ENCODE measurements at places on chromosomes 13 and 19. TPM values are rescaled to one million over a fixed set of nuclear protein-coding genes. Genes with fewer than 3 reads are reported as not detected.

Gene RASGRP4
- total RNA-seq: 1.9 TPM

Gene ACER1
- total RNA-seq: not detected

Gene TSKS
- 0.38 TPM for total RNA-seq

Gene NLRP9
- not detected for total RNA-seq

Gene THSD8
- total RNA-seq: 8.7 TPM

Gene RAD23A
- 148 TPM for total RNA-seq

Gene ZNF418
- 3.4 TPM for total RNA-seq
